ENCODE measurements at places on chromosomes 12 and 14.

DNA sequence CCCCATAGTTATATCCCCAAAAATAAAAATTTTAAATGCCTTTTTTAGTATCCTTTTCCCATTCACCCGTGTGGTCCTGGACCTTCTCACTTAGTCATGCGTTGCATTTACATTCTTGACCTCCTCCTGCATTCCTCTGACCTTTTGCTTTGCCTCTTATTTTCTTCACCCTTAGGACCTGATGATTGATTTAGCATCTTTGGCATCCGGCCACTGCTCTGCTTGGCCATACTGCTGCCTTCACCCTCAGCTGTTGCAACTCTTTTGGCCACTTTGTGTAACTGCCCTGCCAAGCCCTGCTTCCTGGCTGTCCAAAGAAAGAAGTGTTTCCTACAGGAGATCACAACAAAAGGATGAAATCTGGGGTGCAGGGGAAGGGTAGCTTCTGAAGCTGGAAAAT lies 48.8 kb upstream of the SLC38A4 start:
- DNase-seq = no peak

- no peak for DNase-seq
Measured at GRCh38 chr12:55041345-55042055, 21.7 kb downstream of the NEUROD4 start.

DNA sequence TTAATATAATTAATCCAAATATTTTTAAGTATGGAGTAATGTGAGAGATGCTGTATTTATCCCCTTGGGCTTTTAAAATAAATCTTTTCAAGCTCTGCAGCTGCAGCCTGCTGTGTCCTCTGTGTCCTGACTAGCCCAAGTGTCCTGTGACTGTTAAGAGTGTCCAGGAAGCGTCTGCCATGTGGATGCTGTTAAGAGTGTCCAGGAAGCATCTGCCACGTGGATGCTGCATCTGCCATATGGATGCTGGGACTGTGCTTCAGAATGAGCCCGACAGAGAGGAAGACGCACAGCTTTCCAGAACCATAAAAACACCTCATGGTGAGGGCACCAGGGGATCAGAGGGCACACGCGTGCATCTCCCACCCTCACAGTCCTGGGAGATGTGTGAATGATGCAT lies 307.2 kb downstream of the ADGRD1 start:
- DNase-seq = no peak

GRCh38 chr12:7503686-7504415 lies at the start of gene CD163:
TSS of gene CD163 (minus strand) at chr12:7503777. CDS start at chr12:7503690, 87 bp downstream.
- no peak for DNase-seq

GRCh38 chr14:65260786-65261185 lies 151.7 kb upstream of the FUT8 start:
- no peak for DNase-seq

GRCh38 chr12:67148265-67148664 lies 120.9 kb upstream of the CAND1 start:
- no peak for DNase-seq

GRCh38 chr12:131824450-131824849 lies 3.7 kb upstream of the MMP17 start:
- DNase-seq = no peak

DNA sequence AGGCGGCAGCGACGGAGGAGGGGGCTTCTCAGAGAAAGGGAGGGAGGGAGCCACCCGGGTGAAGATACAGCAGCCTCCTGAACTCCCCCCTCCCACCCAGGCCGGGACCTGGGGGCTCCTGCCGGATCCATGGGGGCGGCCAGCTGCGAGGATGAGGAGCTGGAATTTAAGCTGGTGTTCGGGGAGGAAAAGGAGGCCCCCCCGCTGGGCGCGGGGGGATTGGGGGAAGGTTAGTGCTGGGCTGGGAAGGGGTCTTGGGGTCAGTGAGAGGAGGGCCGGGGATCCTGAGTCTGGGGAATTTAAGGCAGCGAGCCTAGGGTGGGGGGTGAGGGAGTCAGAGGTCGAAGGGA lies 203 bp downstream of the NFATC4 start:
- no peak for DNase-seq

Measured in stimulated activated CD8-positive, alpha-beta memory T cell treated with anti-CD3 and anti-CD28 coated beads, Interleukin-2, amount 100 ng/mL, for 48 hours (primary cell).